ENCODE measurements at places on chromosomes 6 and 20. TPM values are rescaled to one million over a fixed set of nuclear protein-coding genes. Genes with fewer than 3 reads are reported as not detected.
A peak's percentile ranks its signal among the peaks of the same experiment; 100 is the strongest.

DNA sequence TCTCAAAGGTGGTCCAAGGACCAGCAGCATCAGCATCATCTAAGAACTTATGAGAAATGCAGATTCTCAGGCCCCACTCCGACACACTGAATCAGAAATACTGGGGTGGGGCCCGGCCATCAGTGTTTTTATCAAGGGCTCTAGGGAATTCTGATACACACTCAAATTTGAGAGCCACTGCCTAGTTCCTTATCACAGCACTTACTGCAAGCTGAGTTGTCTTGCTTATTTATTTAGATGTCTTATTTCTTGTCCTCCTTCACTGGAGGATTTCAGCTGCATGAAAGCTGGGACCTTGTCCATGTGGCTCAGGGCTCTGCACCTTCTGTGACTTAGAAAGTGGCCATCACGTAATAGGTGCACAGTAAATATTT, 139.4 kb upstream of the RREB1 start:
- DNase-seq = no peak

GRCh38 chr6:43657221-43657802, 12.5 kb downstream of the RSPH9 start:
- no peak for DNase-seq

- DNase-seq = peak; percentile 71
Measured at GRCh38 chr6:142474531-142475289, 172.9 kb downstream of the ADGRG6 start.

The RTN4IP1 gene
- 9.9 TPM for total RNA-seq

The TULP1 gene
- total RNA-seq = not detected

DNA sequence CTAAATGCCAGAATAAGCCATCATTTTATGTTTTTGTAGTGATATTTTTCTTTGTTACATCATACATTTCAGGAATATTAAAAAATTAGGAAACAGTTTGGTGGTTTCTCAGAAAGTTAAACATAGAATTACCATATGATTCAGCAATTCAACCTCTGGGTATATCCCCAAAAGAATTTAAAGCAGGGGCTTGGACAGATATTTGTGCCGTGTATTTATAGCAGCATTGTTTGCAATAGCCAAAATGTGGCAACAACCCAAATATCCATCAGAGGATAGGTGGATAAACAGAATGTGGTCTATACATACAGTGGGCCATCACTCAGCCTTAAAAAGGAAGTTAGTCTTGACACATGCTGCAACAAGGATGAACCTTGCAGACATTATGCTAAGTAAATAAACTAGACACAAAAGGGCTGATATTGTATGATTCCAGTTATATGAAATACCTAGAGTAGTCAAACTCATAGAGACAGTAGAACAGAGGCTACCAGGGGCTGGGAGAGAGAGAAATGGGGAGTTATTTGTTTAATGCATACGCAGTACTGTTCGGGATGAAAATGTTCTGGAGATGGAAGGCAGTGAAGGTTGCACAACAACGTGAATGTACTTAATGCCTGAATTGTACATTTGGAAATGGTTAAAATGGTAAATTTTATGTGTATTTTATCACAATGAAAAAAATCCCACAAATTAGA, 18.9 kb upstream of the TRAF3IP2 start:
- DNase-seq = peak; percentile 21

- DNase-seq = no peak
Measured at GRCh38 chr6:1615151-1615852, 5.6 kb downstream of the FOXC1 start.

Data from tongue (tissue), 3 donors.